ENCODE measurements at places on chromosomes 2 and 18.

DNA sequence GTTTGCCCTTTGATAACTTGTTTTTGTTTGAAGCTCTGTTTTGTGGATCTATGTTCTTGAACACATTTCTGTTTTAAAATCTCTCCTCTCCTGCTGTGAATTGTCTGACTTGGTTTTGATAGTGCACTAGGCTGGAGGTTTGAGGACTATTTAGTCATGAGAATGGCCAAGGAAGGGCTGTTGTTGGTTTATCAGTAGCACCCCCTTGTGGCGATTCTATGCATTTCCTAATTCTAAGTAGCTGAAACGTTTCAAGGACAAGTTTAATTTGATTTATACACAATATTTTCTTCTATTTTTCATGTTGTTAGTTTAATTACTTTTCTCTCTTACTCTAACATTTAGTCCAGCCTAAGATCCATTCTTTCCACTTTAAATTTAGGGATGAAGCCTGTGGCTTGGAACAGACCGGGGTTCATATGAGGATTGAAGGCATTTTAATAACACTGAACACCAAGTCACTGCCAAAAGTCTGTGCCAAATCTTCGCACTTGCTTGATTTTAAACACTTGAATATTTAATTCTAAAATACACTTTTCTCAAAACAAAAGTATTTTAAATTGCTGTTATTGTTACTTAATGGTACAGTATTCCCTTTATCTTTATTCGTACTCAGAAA, 166.0 kb downstream of the SOCS6 start:
- DNase-seq = no peak

- DNase-seq = no peak
Observed at GRCh38 chr18:78576967-78577366, 402.7 kb upstream of the SALL3 start.

DNA sequence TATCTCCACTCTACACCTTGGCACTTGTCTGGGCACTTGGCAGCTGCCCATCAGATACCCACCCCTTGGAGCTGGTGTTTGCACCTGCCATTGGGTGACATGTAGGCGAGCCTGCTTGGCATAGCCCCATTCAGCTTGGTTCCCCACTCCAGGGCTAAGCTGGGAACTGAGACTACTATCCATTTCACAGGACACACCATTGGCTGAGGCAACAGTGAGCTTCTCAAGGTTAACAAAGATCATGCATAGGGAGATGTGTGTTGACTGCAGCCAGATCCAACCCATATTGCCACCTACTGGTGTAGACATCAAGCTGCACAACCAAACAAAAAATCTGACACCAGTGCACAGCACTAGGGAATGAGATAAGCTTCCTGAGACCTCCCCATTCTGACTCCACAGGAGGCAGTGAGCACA, 1389.8 kb upstream of the TMEFF2 start:
- DNase-seq = no peak

- no peak for DNase-seq
Observed at GRCh38 chr18:48819781-48820482, 130.8 kb downstream of the SMAD7 start.

All from stimulated activated CD4-positive, alpha-beta T cell treated with anti-CD3 and anti-CD28 coated beads, Interleukin-1b, Interleukin-23, amount 100 ng/mL, for 1 hour (primary cell).